CD4-positive, CD25-positive, alpha-beta regulatory T cell (primary cell): ENCODE measurements at places on chromosomes 1 and 21. TPM values are rescaled to one million over a fixed set of nuclear protein-coding genes. Genes with fewer than 3 reads are reported as not detected.

PLCH2 gene
- 2.8 TPM for polyA plus RNA-seq

ATP1A4 gene
- polyA plus RNA-seq, result not detected

C1orf226 gene
- not detected for polyA plus RNA-seq

F3 gene
- not detected for polyA plus RNA-seq

ICOSLG gene
- polyA plus RNA-seq, result 0.49 TPM

HRNR gene
- polyA plus RNA-seq, result not detected

EIF3I gene
- 192 TPM for polyA plus RNA-seq

SLC44A5 gene
- polyA plus RNA-seq, result 1.4 TPM

SAMSN1 gene
- 49.4 TPM for polyA plus RNA-seq

FCRL2 gene
- polyA plus RNA-seq, result 0.09 TPM

NDC1 gene
- polyA plus RNA-seq, result 4.3 TPM

NPPA gene
- not detected for polyA plus RNA-seq

LIPI gene
- polyA plus RNA-seq, result not detected

MOB3C gene
- polyA plus RNA-seq, result 9.6 TPM

KIF17 gene
- polyA plus RNA-seq, result not detected

KRTAP13-2 gene
- polyA plus RNA-seq, result not detected

C8A gene
- polyA plus RNA-seq, result not detected

CFHR1 gene
- not detected for polyA plus RNA-seq

NLRP3 gene
- 0.10 TPM for polyA plus RNA-seq

OLIG1 gene
- not detected for polyA plus RNA-seq

PGLYRP4 gene
- not detected for polyA plus RNA-seq

PLA2G2F gene
- not detected for polyA plus RNA-seq

RNU1-3 gene
- not detected for polyA plus RNA-seq

TMEM9 gene
- polyA plus RNA-seq, result 39.5 TPM

BCAN gene
- not detected for polyA plus RNA-seq

UMODL1 gene
- polyA plus RNA-seq, result 0.05 TPM

ITGB2 gene
- 519 TPM for polyA plus RNA-seq

OR2M3 gene
- not detected for polyA plus RNA-seq

KIAA1614 gene
- 0.05 TPM for polyA plus RNA-seq

OR2T35 gene
- not detected for polyA plus RNA-seq

HES5 gene
- polyA plus RNA-seq, result not detected

PHC2 gene
- 28.2 TPM for polyA plus RNA-seq

TAL1 gene
- not detected for polyA plus RNA-seq

OR14K1 gene
- polyA plus RNA-seq, result not detected
